ENCODE measurements at places on chromosomes 5 and 9. TPM values are rescaled to one million over a fixed set of nuclear protein-coding genes. Genes with fewer than 3 reads are reported as not detected.

DNA sequence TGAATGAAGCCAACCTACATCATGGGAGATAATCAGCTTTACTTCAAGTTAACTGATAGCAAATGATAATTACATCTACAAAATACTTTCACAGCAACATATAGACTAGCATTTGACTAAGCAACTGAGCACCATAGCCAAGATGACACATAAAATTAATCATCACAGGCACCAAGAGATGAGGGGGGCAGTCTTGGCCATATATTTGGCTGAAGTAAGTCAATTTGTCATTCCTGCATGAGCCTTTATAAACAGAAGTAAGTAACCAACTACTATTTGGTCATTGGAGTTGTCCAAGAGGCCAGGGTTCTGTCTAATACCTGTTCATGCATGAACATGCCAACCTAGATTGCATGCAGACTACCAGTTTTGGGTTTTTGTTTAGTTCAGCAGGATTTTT, 53.6 kb downstream of the PDCD1LG2 start:
- H3K4me3 ChIP-seq, result no peak overlapping the region
- H3K4me1 ChIP-seq, result peaks cover 2% of the 10 kb centered on the region
- H3K27ac ChIP-seq, result no peak overlapping the region
- no peaks in the 10 kb centered on the region for H3K36me3 ChIP-seq
- H3K27me3 ChIP-seq, result peaks cover 1% of the 10 kb centered on the region

DNA sequence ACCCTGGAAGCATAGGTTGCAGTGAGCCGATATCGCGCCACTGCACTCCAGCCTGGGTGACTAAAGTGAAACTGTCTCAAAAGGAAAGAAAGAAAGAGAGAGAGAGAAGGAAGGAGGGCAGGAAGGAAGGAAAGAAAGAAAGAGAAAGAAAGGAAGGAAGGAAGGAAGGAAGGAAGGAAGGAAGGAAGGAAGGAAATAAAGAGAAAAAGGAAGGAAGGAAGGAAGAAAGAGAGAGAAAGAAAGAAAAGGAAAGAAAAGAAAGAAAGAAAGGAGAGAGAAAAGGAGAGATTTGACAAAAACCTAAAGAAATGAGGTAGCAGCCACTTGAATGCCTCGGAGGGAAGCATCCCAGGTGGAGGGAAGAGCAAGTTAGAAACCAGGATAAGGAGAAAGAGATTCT, 44.6 kb downstream of the MSX2 start:
- no peak overlapping the region for H3K4me3 ChIP-seq
- no peaks in the 10 kb centered on the region for H3K4me1 ChIP-seq
- no peaks in the 10 kb centered on the region for H3K36me3 ChIP-seq
- DNase-seq, result no peak
- H3K27me3 ChIP-seq, result peaks cover 4% of the 10 kb centered on the region

DNA sequence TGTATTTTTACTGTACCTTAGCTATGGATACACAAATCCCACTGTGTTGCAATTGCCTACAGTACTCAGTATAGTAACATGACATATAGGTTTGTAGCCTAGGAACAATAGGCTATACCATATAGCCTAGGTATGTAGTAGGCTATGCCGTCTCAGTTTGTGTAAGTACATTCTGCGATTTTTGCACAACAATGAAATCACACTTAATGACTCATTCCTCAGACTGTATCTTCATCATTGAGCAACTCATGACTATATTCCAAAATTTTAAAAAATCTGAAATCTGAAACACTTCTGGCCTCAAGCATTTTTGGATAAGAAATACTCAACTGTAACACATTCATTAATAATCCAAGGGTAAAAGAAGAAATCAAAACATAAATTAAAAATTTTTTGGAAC, 666.8 kb upstream of the GRAMD2B start:
- DNase-seq, result no peak
- H3K27me3 ChIP-seq, result no peaks in the 10 kb centered on the region
- H3K4me3 ChIP-seq, result no peak overlapping the region
- H3K4me1 ChIP-seq, result no peaks in the 10 kb centered on the region
- peaks cover 7% of the 10 kb centered on the region for H3K36me3 ChIP-seq

- no peak overlapping the region for H3K4me3 ChIP-seq
- H3K36me3 ChIP-seq, result peaks cover under 1% of the 10 kb centered on the region
- H3K4me1 ChIP-seq, result no peaks in the 10 kb centered on the region
- DNase-seq, result no peak
Measured at GRCh38 chr9:18585996-18586395, 112.0 kb downstream of the ADAMTSL1 start.

Gene ACTBL2
- not detected for total RNA-seq

Gene IDNK
- total RNA-seq, result 2.8 TPM
